ENCODE measurements at places on chromosomes 16 and 17.

DNA sequence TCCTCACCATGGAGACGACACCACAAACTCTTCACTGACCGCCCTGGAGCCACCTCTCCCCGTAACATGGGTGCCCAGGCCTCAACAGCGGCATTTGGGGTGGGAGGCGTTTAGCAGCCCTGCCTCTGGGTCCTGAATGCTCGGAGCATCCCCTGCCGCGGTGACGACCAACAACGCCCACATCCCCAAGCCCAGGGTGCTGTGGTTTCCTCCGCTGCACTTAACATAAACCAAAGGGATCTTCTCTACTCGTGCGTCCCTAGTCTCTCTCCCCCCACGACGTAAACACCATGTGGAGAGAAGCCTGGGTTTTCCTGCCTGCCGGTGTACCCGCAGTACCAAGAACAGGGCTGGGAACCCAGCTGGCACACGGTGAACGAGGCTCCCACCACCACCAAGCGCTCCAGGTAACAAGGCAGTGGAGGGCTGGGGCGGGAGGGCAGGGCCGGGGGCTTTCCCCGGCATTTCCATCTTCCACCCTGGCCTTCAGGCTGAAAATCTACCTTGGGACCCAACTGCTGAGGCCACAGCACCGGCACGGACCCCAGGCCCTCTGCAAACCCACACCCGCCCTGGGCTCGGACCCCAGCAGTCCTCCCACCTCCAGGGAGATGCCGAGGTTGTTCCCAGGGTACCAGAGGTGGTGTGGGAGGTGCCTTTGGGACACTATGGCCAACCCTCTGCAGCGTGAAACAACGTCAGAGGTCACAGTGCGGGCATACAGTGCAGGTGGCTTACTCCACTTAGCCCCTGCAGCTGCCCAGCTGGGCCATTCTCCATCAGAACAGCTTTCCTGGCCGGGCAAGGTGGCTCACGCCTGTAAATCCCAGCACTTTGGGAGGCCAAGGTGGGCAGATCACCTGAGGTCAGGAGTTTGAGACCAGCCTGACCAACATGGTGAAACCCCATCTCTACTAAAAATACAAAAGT is 54.3 kb downstream of the TIMM22 start:
- DNase-seq: no peak

DNA sequence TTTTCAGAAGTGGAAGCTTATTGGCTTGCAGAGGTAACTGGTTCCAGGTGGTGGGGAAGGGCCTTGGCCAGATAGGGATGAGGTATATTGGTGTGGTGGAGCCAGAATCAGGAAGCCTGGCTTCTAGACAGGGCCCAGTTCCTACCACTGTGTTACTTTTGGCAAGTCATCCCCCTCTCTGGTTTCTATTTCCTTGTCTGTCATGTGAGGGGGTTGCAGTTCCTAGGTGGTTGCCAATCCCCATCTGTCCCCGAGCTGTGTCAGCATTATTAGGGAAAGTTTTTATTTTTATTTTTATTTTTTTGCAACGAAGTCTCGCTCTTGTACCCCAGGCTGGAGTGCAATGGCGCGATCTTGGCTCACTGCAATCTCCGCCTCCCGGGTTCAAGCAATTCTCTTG is 3.0 kb downstream of the SMCR8 start:
- no peak for DNase-seq

- no peak for DNase-seq
These were observed 7.9 kb upstream of the SLFN14 start for GRCh38 chr17:35568561-35568960.

- DNase-seq: no peak
These were observed 3.3 kb upstream of the PMP22 start for GRCh38 chr17:15268461-15268860.

DNA sequence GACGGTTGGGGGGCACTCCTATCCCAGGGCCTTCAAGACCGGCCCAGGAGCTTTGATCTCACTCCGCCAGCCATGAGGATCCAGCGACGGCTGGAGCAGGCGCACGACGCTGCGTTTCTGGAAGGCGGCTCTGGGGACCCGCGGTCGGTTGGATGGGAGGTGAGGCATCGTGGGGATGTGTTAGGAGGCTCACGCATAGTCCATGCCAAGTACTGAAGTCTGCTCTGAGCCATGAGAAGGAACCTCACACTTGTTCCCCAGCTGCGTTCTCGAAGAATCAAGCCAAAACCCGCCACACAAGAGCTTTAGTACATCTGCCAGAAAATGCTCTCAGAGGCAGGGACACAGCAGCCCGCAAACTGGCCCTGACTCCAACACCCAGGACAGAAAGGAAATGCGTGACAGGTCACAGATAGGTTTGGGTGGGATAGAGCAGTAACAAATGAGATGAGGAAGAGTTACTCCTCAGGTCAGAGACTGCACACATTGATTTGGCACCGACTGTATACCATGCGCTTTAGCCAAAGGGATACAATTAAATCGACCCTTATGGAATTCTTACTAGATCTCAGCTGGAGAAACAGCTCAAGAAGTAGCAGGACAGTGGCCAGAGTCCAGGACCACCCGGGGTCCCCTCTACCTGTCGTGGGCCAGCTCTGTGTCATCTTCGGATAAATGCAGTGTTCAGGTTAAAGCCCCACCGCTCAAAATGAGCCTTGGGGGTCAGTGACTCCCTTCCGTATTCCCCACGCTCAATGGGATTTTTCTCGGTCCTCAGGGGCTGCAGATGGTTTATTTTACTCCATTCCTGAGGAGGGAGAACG is 6.7 kb upstream of the GSG1L start:
- no peak for DNase-seq

GRCh38 chr16:1413684-1414531 is 596 bp downstream of the UNKL start:
- DNase-seq: peak; percentile 84

DNA sequence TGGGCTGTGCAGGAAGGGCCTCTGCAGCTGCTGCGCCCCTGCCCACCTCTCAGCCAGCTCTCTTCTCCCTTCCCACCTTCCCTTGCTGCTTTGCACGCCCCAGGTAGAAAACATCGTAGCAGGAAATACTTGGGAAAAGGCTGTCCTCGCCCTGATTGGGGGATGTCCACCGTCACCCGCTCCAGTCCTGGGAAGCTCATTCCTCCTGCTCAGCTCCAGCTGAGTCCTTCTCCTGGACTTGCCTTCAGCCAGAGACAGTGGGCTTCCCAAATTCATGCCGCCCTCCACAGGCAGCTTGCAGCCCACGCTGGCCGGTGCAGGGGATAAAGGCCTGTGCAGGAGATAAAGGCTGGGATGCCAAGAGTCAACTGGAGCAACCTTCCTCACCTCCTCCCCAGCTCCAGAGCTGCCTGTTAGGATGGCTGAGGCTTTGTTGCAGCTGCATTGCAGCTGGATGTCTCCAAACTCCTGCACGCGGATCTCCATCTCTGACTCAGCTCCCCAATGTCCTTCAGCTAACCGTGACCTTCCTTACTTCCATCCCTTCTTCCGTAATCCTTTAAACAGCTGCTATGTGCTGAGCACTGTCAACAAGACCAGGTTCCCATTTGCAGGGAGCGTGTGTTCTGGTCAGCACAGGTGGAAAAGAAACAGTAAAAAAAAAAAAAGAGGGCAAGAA is 402.0 kb upstream of the TNRC6C start:
- DNase-seq: no peak

DNA sequence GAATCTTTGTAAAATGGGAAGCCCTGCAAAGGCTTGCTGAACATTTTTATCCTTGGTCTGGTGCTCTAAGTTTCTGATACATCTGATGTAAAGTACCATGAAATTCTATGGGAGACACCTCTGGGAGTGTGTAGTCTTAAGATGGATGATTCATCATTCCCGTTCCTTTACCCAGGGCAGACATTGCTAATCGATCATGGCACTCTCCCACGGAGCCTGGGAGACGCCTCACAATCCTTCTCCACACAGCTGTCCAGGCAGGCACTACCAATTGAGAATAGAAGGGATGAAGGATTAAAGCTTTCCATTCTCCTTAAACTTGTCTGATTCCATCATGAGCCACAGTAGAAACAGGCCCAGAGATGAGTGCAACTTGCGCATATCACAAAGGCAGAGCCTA is 144.8 kb downstream of the GSG1L start:
- DNase-seq: no peak

DNA sequence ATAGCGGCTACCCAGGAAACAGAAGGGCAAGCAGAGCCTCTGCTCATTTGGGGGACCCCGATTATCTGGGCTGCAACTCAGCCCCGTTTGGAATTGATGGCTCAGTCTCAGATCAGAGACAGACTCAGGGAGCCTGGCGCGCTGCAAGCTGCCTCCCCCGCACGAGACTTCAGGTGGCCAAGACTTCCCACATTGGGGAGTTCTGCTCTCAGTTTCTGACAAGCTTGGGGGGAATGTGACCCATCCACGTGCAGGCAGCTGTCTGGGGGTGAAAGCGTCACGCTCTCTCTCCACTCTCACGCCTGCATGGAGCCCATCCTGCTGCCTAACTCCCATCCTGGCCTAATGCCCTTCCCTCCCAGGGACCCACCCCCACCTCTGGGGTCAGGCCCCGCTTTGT is 157.6 kb upstream of the GSE1 start:
- no peak for DNase-seq

DNA sequence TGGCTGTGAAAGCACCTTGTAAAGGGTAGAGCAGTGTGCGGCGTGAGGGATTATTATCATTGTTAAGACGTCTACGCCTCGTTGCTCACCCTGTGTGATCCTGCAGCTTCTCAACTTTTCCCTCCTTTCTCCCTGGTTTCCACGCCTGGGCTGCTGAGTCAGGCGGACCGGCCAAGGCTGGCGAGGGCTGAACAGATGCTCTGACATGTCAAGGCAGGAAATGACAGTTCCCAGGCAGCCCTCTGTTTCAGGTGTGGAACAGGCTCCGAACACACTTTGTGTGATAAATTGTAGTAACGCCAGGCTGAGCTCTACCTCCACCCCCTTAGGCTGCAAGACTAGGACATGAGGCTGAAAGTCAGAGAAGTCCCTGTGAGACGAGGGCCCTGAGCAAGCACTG is 46.0 kb upstream of the TBX2 start:
- DNase-seq: no peak

DNA sequence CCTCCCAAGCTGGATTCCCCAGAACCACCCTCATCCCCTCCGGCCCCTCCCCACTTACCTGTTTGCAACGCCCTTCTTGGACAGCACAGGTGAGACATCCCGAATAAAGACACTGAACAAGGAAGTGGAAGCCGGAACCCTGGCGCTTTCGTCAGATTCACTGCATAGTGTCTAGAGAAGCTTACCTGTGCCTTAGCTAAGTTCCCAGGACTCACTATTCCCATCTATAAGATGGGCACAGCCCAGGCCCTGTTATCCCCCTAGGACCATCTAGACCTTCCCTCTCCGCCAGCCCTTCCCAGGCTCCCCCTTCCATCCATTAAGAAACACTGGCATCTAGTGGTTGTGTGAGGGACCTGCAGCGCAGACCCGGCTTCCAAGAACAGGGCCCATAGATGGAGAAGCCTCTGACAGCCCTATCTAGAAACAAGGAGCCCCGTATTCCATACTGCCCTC is 26.9 kb upstream of the RPL38 start:
- peak; percentile 46 for DNase-seq

DNA sequence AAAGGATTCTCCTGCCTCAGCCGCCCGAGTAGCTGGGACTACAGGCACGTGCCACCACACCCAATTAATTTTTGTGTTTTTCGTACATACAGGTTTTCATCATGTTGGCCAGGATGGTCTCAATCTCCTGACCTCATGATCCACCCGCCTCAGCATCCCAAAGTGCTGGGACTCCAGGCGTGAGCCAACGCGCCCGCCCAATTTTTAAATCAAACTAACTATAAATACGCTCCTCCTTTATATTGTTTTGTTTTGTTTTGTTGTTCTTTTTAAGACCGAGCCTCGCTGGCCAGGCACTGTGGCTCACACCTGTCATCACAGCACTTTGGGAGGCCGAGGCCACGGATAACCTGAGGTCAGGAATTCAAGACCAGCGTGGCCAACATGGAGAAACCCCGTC is 1.9 kb upstream of the UTP6 start:
- DNase-seq: no peak

DNA sequence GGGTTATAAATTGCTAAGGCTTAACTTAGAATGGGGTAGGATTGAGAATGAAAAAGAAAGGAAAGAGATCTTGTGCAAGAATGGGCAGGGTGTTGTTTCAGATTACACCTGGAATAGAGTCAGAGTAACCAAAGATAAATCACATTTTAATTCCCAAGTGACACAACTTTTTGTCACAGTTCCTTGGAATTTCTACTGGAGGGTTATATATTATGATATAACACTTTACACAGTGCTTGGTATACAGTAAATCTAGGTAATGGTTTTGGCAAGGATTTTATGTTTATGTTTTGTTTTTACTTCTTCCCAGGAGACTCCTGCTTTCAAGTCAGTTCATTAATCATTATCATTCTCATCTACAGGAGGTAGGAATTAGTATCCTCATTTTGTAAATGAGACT is 115.7 kb upstream of the KCNJ16 start:
- no peak for DNase-seq

DNA sequence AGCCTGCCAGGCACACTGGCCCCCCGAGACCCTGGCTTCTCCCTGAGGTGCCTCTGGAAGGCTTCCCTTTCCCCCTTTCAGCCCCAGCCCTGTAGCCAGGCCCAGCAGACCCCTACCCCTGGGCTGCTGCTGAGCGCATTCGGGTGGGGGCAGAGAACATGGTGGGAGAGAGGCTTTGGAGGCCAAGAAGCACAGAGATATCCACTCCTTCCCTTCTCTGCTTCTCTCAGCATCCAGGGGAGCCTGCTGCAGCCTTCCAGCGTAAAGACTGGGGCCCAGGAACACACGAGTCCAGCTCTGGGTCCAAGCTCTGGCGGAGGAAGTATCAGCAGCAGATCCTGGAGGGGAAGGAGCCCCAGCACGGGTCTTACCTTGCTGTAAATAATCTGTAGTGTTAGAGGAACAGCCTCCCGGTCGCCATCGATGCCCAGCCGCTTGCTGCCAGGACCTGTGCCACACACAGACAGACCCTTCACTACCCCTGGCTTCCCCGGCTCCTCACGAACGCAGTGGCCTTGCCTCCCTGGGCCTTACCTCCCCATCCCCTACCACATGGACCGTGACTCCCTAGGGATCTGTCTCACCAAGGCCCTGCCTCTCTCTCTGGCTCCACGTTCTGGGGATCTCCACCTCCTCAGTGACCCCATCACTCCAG is 17.0 kb upstream of the PIK3R6 start:
- no peak for DNase-seq

DNA sequence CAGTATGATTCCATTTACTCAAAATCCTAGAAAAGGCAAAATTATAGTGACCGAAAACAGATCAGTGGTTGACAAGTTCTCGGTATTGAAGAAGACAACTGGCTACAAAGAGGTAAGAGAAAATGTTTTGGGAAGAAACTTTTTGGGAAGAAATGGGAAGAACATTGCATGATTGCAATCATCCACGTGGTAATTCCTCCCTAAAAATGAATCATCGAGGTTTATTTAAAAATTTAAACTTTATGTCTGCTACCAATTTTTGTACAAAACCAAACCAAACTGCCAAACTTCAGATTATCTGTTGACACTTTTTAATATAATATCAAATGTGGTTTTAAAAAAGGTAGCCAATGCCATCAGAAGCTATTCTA is 8.1 kb downstream of the SMURF2 start:
- DNase-seq: no peak

GRCh38 chr16:85293458-85293857 is 181.2 kb upstream of the CIBAR2 start:
- no peak for DNase-seq
